Activated T-helper 1 cell treated with anti-CD3 and anti-CD28 coated beads, Interleukin-2, amount 50 U/mL, for 16 hours (primary cell): ENCODE measurements at places on chromosomes 2 and 18.

- DNase-seq: no peak
Observed at GRCh38 chr2:64177315-64177714, 33.1 kb upstream of the PELI1 start.

DNA sequence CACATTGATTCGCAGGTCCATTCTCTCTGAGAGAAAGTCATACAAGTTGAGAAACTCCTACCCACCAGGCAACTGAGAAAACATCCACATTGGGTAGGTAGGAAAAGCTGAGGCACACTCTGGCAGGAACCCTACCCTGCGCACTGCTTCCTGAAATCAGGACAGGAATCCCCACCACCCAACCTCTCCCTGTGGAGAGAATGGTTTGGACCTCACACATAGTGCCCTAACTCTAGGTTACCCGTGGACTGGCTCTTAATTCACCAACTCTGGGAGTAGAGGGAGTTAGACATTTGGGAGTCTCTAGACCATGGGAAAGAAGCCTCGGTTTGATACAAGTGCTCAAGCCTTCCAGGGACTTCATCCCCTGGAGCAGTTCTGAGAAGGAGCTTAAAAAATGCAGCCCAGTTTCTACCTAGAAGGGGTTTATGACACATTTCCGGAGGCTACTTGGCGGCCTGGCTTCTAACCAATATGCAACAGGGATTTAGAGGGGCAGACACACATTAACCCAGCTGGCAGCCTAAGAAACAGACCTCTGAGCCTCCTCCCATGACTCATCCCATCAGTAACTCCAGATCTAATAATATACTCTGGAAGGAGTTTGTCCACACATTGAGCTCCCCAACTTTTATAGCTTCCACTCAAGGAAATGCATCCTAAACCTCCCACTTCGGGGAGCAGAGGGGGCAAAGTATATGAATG lies 136.7 kb downstream of the EML6 start:
- no peak for DNase-seq

- DNase-seq: no peak
Observed at GRCh38 chr2:13000664-13001363, 284.1 kb downstream of the TRIB2 start.

- DNase-seq: no peak
Observed at GRCh38 chr2:160469164-160469563, 24.4 kb downstream of the RBMS1 start.

DNA sequence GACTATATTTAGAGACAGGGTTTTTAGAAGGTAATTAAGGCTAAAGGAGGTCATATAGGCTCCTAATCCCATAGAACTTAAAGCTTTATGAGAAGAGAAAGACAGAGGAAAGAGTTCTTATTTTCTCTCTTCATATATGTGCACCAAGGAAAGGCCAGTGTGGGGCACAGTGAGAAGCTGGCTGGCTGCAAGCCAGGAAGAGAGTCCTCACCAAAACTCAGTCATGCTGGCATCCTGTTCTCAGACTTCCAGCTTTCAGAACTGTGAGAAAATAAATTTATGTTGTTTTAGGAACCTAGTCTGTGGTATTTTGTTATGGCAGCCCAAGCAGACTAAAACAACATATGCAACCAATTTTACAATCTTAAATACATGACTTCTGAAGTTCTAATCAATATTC lies 31.5 kb upstream of the ATIC start:
- no peak for DNase-seq

DNA sequence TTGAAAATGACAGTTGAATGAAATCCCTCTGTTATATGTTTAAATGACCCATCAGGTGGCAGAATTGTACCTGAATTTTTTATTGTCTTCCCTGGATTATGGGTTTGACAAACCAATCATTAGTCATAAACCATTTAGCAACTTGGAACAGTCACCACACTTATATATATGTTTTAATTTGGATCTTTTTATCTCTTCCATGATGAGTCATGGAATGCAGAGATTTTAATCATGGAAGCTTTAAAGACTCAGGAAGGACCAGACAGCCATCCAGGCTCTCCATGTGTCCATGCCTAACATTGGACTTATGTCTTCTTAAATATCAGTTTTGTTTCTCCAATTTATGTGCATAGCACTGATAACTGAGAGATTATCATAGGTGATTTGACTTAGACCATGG lies 188.3 kb upstream of the ZSWIM2 start:
- no peak for DNase-seq

DNA sequence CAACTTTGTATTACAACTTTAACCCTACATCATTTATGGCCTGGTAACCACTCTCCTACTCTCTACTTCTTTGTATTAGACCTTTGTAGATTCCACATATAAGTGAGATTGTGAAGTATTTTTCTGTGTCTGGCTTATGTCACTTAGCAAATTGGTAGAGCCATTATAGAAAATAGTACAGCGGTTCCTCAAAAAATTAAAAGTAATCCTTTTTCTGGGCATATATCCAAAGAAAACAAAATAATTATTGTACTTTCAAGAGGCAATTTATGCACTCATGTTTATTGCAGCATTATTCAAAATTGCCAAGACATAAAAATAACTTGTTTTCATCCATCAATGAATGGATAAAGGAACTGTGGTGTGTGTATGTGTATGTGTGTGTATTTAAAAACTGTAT lies 537.5 kb upstream of the FSIP2 start:
- DNase-seq: no peak

GRCh38 chr2:72778410-72778809 lies 47.4 kb downstream of the EXOC6B start:
- no peak for DNase-seq

GRCh38 chr2:156982615-156983014 lies 274.9 kb upstream of the GALNT5 start:
- DNase-seq: no peak

- no peak for DNase-seq
Observed at GRCh38 chr2:40466332-40466906, 14.5 kb upstream of the SLC8A1 start.

DNA sequence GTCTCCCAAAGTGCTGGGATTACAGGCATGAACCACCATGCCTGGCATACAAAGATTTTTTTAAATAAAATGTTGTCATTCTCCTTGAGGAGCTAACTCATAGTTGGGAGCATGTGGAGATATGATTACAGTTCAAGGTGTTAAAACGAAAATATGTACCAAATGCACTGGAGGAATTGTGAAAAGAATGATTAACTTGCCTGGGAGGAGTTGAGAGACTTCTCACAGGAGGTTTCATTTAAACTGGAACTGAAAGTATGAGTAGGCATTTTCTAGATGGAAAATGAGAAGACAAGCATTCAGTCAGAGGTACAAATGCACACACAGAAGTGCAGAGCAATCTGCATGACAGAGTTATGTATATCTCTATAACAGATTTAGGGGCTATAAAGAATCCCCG lies 126.6 kb upstream of the PDE1A start:
- no peak for DNase-seq

DNA sequence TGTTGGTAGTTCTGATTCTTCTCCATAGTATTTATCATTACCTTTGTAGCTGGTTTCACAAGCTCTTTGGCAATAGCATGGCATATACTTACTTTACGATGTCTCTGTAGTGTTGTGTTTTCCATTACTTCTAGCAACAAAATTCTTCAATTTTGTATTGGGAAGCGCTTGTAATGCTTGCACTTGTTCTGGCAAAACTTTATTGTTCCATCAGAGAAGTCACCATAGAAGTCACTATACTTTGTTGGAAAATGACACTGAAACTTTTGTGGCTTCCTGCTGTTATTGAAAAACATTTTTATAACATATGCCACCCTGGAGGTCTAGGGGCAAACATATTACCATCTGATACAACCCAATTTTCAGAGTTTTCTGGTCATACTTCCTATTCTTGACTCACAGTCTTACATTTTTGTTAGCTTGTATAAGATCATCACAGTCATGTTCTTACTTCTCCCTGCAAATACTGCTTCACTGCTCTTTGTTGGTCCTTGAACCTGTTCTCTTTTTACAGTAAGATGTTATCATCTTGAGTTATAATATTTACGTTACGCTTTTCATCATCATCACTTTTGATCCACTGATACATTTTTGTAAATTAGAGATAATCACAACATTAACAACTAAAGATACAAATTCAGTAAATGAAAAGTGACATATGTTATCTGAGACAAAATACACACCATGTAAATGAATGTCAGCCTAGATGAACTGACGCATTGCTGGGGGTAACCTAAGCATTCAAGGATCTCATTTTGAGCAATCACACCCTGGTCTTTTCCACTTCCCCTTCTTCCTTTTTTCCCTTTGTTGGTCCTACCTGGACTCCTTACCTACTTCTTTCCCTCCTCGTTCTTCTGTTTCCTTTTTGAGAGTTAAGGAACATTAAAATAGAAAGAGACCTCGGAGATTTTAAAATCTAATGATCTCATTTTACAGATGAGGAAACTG lies 33.3 kb upstream of the CXCR4 start:
- DNase-seq: no peak

DNA sequence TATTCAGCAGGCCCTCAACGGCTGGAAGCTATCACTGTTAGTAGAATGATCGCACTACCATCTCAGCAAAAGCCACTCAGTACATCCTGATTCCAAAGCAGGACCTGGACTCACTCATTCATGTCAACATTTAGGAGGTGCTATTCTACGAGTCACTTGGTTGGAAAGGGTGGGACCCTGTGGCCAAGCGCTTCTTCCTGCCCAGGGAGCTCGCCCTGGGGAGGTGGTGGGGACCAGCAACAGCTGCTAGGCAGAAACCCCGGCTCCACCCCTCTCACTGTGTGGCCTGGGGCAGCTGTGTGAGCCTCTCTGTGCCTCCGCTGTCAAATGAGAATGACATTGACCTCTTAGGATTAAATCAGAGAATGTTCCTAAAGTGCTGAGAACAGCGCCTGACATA lies 231.4 kb downstream of the EIPR1 start:
- no peak for DNase-seq

- DNase-seq: no peak
Observed at GRCh38 chr2:9944330-9944758, 7.1 kb upstream of the GRHL1 start.

- no peak for DNase-seq
Observed at GRCh38 chr2:200447139-200447855, 62.6 kb downstream of the KCTD18 start.

DNA sequence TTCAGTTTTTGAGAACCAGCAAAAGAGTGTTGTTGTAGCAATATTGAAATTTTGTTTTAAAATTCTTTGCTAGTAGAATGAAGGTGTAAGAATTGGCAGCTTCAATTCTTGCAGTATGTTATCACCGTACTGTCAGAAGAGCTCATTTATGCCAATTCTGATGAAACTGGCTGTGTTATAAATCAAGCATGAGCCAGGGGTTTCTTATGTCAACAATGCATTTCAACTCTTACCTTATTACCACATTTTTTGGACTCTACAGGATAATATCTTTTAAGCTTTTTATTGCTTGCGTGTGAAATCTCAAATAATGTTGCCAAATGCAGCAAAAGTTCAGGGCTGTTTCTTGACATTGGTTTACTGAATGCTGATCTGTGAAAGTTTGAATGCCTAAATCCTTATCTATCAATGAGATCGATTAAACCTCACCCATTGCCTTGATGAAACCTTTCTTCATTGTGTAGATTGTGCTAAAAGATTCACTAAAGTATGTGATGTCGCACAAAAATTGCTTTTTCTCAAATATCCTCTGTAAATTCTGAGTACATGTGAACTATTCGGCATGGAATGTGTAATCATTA lies 1389.3 kb upstream of the ZEB2 start:
- no peak for DNase-seq

DNA sequence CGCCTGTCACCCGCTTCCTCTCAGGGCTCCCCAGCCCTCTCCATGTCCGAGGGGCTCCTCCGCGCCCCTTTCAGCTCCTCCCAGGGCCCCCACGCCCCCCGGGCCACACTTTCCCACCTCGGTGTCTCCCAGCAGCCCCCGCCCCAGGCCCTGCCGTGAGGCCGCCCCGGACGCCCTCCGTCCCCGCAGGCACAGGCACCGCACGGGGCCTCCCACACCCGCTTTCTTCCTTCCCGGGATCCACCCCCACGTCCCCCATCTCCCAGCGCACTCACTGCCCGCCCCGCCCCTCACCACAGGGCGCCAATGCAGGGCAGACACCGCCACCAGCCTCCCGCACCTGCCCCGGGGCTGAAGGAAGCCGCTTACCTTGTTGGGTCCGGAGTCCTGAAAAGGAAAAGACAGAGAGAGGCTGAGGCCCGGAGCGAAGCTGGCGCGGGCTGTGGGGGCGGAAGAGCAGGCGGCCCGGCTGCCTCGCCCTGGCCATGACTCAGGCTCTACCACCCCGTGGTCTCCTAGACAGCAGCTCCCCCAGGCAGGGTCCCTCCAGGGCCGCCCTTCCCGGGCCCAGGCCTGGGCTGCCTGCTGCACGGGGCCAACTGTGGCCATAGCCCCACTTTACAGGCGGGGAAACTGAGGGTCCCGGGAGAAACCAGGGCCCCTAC lies 37.7 kb downstream of the KIF1A start:
- no peak for DNase-seq

GRCh38 chr18:3171631-3172030 lies 48.1 kb downstream of the MYOM1 start:
- DNase-seq: no peak

- no peak for DNase-seq
Observed at GRCh38 chr2:43490252-43490786, 105.5 kb downstream of the THADA start.

DNA sequence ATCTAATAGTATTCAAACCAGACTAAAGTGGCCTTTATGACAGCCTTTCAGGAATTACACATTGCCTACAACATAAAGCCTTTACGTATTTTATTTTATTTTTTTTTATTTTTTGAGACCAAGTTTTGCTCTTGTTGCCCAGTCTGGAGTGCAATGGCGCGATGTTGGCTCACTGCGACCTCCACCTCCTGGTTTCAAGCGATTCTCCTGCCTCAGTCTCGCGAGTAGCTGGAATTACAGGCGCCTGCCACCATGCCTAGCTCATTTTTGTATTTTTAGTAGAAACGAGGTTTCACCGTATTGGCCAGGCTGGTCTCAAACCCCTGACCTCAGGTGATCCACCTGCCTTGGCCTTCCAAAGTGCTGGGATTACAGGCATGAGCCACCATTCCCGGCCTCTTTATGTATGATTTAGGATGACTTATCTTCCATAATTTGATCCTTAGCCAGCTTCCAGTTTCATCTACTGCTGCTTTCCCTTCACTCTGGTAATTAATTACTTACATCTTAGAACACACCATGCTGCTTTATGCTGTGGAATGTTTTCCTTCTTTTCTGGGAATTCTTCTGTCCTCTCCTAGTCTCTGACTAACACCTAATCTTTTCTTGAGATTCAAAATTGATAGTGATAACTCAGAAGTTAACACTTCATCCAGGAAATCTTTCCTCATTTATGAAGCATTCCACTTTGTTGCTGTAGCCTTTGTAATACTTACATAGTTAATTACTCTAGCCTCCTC lies 2.6 kb downstream of the USP14 start:
- no peak for DNase-seq

GRCh38 chr2:160109939-160110673 lies 47.7 kb upstream of the PLA2R1 start:
- DNase-seq: no peak
